ENCODE measurements at places on chromosomes 4 and X. TPM values are rescaled to one million over a fixed set of nuclear protein-coding genes. Genes with fewer than 3 reads are reported as not detected.

STAP1 gene
- total RNA-seq: 1.7 TPM

GYPB gene
- total RNA-seq: not detected

DNA sequence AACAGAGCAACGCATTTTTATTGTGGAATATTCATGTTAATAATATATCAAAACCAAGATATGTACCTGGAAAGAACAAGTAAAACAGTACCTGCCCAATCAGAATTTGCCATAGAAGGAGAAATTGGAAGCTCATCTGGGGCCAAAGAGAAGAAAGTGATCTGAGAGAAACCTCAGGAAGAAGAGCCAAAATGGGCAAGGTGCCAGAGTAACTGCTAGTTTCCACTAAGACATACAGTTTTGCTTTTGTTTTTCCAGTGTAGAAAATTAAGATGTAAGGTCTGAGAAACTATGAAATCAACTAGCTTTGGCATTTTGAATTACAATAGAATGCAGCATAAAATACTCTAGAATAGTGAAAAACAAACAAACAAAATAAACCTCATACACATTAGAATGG, 2201.2 kb downstream of the ARAP2 start:
- no peak for DNase-seq

DNA sequence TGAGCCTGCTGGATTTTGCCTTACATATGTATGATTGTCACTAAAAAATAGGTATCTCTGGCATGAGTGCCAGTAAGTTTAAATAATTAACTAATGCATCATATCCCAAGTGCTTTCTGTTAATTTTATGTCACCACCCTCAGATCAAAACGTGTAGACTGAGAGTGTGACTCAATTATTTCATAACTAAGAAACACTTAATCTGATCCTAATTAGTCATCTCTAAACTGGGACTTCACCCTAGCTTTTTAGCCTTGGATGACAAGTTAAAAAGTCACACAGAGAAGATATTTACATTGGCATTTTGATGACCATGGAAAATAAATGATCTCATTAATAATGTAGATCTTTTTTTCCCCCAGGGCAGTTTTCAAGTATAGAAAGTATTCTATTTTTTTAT, 23.1 kb upstream of the SLC6A14 start:
- DNase-seq: no peak

- DNase-seq: no peak
Measured at GRCh38 chr4:101279377-101279871, 67.9 kb downstream of the PPP3CA start.

DNA sequence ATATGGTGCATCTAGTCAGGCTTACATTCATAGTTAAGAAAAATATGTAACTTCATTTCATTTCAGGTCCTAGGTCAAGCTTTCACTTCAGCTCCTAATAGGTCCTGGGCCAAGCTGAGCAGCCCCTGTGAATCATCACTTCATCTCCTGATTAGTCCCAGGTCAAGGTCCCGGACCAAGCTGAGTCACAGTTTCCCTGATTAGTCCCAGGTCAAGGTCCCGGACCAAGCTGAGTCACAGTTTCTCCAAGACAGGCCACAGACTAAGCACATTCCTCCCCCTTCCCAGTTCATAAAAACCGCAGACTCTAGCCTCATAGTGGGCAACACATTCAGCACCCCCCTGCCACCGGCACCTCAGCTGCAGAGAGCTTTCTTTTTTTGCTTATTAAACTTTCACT, 1331.8 kb downstream of the PCDH19 start:
- no peak for DNase-seq

DNA sequence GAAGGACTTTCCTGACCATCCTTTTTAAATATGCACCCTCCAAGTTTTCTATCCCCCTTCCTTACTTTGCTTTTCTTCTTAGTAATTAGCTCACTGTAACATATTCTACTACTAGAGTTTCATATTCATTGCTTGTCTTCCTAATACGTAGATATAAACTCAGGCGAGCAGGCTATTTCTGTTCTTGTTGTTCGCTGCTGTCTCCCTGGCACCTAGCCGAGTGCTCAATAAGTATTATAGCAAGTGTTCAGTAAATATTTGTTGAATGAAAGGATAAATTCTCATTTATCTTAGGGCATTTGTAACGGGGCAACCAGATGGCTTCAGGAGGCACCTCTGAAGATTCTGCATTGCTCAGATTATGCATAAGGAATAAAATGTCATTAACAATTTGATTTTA, 6.8 kb upstream of the RHOH start:
- DNase-seq: no peak

DNA sequence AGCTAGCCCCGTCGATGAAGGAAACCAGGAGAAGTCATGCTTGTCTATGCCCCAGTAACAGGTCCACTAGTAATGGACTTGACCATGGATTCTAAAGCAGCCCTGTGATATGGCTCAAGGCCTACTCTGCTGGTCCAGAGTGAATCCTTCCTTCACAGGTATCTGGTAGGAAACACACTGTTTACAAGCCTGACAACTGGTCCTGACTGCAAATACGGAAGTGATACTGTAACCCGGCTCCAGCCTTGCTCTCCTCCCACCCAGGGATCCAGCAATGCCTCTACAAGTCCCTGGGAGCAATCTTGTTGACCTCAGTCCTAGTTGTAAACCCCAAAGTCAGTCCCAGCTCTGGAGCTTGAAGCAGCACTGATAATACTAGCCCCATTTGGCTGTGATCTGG, 239.2 kb upstream of the GRID2 start:
- DNase-seq: no peak

- no peak for DNase-seq
Measured at GRCh38 chr4:7780751-7781348, 158.8 kb downstream of the AFAP1 start.

ZNF157 gene
- total RNA-seq: 0.35 TPM

DNA sequence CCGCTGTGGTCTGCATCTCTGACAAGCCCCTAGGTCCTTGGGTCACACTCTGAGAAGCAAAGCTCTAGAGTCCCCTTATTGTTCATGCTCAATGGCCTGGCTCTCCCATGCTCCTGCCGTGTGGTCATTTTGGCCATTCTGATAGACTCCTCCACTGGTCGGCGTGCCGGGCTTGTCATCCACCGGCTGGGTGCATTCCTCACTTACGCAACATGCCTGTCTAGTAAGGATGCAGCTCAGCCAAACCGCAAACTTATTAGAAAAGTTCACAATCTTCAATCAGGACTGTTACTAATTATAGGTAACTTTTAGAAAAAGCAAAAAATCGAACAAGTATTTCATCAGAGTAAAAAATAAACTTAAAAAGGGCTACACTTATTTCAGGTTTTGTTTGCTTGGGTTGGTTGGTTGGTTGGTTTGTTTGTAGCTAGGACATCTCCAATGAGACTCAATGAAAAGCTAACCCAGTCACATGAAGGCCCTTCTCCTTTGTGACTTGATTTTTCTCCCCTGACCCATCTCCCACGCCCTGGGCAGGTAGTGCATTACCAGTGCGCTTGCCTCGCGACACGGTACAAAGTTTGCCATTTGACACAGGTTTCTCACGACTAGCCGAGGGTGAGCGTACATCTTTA, 41.0 kb downstream of the IRF2 start:
- DNase-seq: no peak

GUCY1A1 gene
- total RNA-seq: 8.6 TPM

ADAMTS3 gene
- 0.15 TPM for total RNA-seq

DNA sequence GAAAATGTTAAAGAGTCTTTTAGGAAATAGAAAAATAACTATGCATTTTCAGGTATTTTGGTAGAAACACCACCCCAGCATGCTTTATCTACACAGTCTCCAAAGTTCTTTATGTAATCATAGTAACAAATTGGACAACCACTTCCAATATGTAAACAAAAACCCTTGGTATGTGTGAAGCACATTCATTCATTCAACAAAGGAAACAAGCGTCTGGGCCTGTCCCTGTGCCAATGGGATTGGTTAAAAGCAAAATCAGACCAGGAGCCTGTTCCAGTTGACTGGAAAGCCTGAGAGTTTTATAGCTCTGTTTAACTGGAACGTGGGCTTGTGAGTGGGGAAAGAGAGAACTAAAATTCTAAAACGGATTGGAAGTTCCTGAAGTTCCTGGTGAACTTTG, 41.3 kb upstream of the TENM3 start:
- DNase-seq: no peak

DNA sequence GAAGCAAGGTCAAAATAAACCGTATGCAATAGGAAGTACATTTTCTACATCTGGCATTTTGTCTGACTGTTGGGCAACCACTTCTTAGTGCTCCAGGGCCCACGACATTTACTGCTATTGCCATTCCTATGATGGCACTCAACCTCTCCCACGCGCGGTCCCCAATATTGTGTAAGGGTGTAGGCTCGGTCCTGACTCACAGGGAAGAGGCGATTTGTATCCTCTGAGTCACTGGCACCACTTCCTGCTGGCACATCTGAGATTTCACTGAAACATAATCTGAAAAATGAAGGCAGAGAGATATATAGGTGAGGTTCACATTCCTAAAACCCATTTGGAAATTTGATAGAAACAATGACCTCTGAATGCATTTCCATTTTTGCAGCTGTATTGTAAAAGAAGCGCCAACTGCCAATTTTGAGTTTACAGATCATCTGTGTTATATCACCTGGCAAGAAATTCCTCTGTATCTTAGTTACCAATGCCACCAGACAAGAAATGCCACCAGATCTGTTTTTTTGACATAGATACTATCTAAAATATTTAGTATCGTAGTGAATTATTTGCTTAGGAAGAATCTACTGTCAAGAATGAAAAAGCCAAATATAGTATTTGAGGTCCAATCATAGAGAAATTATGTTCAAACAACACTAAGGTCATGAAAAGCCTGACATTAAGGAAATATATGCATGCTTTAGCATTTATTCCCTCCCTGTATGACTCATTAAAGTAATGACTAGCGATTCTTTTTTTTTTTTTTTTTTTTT, 9.8 kb downstream of the EREG start:
- no peak for DNase-seq

- no peak for DNase-seq
Measured at GRCh38 chr4:9599266-9599665, 155.1 kb downstream of the DEFB131A start.

GRCh38 chr4:82896755-82897154, 3.8 kb upstream of the THAP9 start:
- no peak for DNase-seq

IL1RAPL1 gene
- total RNA-seq: not detected

INPP4B gene
- total RNA-seq: 26.6 TPM

DNA sequence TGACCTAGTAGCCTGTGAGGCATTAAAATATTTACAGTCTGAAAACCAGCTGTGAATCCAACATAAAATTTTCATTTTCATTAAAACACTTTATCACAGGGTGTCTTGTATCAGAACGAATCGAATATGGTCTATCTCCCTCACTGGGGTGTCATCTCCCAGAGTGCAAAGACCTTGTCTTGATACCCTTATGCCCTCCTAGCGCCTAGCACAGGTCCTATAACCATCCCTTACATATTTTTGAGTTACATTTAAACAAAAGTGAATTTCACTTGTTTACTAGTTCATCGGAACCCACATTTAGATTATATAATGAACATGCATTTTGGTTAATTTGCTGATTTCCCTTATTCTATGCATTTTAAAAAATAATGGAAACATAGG, 14.0 kb downstream of the DIPK2B start:
- no peak for DNase-seq

PDGFC gene
- 2.9 TPM for total RNA-seq

GRCh38 chrX:127571834-127572233, 480.4 kb downstream of the ACTRT1 start:
- no peak for DNase-seq

GRCh38 chrX:150625875-150626274, 57.5 kb downstream of the MTM1 start:
- DNase-seq: no peak

- no peak for DNase-seq
Measured at GRCh38 chr4:36274158-36274557, 7.3 kb upstream of the DTHD1 start.

GRCh38 chr4:54855191-54855854, 197.6 kb downstream of the KIT start:
- no peak for DNase-seq

SPACA5 gene
- total RNA-seq: not detected

DNA sequence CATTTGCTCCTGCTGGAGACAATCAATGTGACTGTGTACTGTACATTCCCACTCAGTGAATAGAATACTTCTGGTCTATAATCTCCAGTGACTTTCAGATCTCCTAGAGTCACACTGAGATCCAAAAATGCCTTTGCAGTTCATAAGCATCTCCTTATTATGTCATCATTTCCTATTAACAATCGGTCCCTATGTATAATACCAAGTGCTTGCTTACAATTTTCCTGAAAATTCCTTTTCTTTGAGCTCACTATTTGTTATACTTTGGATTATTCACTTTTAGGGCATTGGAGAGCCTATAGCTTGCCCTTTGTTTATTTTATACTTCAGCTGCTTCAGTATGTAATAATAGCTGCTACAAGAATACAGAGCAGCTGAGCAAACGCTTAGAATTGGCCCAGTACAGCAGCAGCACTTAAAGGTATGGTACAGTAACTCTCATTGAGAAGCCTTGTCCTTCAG, 313.0 kb downstream of the DCTD start:
- DNase-seq: no peak

DNA sequence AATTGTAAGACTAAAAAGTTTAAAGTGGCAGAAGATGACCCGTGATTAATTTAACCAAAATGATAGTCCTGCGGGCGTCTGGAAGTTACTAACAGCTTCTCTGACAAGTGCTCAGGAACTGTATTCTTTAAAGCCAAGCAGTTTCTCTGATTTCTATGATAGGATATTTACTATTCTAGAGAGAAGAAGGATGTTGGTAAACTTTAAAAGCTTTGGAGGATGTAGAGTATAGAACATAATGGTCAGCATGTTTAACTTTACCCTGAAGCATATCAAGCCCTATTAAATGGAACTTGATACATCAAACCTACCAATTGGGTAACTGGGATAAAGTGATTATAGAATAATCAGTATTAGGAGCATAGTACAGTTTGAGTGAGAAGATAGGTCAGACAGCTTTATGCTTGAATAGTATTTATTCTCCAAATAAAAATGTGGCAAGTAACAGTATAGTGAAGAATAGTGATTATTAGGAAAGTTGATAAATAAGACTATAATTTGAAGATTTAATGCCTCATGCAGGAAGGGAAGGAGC, 1.8 kb downstream of the STIM2 start:
- no peak for DNase-seq

- DNase-seq: no peak
Measured at GRCh38 chrX:69045616-69046345, 119.5 kb downstream of the PJA1 start.

SRPK3 gene
- 0.09 TPM for total RNA-seq

MAGEB10 gene
- not detected for total RNA-seq

GRCh38 chr4:145619639-145619996, 433 bp downstream of the MMAA start:
- no peak for DNase-seq

DNA sequence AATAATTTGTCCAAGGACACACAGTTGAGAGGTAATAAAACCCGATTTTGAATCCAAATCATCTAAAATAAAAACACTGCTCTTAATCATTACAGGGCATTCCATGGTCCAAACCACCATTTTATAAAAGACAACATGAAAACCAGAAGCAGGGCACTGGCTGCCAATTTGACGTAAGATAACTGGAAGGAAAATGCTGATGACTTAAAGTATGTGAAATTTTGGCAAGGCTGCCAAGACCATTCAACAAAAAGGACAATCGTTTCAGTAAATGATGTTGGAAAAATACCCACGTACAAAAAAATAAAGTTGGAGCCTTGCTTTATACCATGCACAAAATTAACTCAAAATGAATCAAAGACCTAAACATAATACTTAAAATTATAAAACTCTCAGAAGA, 344.4 kb downstream of the RAPGEF2 start:
- no peak for DNase-seq

- DNase-seq: no peak
Measured at GRCh38 chrX:1300449-1300848, 31.8 kb downstream of the CSF2RA start.

Measured in esophagus squamous epithelium (tissue), 5 donors.